ENCODE measurements at places on chromosomes 11 and 22.

- no peaks in the 10 kb centered on the region for H3K4me1 ChIP-seq
- no peaks in the 10 kb centered on the region for H3K36me3 ChIP-seq
- no peak overlapping the region for H3K27ac ChIP-seq
- H3K27me3 ChIP-seq = no peaks in the 10 kb centered on the region
- no peak overlapping the region for H3K4me3 ChIP-seq
- no peak for DNase-seq
Measured at GRCh38 chr11:75443043-75443442, 10.0 kb upstream of the KLHL35 start.

DNA sequence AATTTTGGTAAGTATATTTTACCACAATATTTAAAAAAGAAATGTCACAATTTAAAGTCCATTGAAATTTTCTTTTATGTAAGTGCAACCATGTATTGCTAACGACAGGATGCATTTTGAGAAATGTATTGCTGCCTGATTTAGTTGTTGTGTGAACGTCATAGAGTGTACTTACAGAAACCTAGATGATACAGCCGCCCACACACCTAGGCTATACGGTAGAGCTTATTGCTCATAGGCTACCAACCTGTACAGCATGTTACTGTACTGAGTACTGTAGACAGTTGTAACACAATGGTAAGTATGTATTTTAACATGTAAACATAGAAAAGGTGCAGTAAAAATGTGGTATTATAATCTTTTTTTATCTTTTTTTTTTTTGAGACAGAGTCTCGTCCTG lies 48.1 kb downstream of the CBL start:
- no peak for DNase-seq
- H3K27me3 ChIP-seq = no peaks in the 10 kb centered on the region
- no peak overlapping the region for H3K4me3 ChIP-seq
- H3K27ac ChIP-seq = no peak overlapping the region
- H3K36me3 ChIP-seq = no peaks in the 10 kb centered on the region
- H3K4me1 ChIP-seq = no peaks in the 10 kb centered on the region

GRCh38 chr22:16922706-16923105 lies 85.3 kb downstream of the GAB4 start:
- H3K4me1 ChIP-seq = no peaks in the 10 kb centered on the region
- H3K36me3 ChIP-seq = no peaks in the 10 kb centered on the region
- H3K27me3 ChIP-seq = no peaks in the 10 kb centered on the region
- H3K4me3 ChIP-seq = no peak overlapping the region
- no peak for DNase-seq

- DNase-seq = no peak
- no peaks in the 10 kb centered on the region for H3K36me3 ChIP-seq
Measured at GRCh38 chr22:40021401-40022000, 26.7 kb downstream of the FAM83F start.

- H3K4me1 ChIP-seq = no peaks in the 10 kb centered on the region
- no peak overlapping the region for H3K4me3 ChIP-seq
- no peaks in the 10 kb centered on the region for H3K27me3 ChIP-seq
- no peak for DNase-seq
- no peaks in the 10 kb centered on the region for H3K36me3 ChIP-seq
- H3K27ac ChIP-seq = no peak overlapping the region
Measured at GRCh38 chr22:39724390-39724789, 153.8 kb downstream of the CACNA1I start.
